ENCODE measurements at places on chromosomes 3 and 15.
A peak's percentile ranks its signal among the peaks of the same experiment; 100 is the strongest.

DNA sequence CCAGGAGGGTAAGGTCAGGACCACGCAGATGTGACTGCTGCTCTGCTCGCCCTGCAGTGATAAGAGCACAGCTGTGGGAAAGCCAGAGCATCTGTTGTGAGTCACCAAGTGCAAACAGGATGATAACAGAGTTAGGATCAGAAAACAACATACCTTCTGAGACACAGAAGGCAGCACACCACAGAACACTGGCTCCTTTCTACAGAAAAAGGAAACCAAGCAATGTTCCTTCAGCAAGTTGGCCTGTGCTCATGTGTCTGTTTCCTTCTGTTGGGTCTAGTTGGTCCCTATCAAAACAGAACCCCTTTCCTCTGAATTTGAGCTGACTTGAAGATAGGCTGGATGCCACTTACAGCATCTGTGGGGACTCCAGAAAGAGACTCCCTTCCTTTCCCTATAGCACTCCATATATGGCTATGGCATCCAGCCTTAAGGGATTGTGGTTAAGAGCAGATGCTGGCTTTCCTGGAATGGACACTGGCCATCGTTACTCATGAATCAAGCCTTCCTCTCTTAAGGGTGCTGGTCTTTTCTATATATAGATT, 440.7 kb upstream of the THBS1 start:
- no peak for DNase-seq

- no peak for DNase-seq
Observed at GRCh38 chr3:52055537-52056351, 627 bp downstream of the DUSP7 start.

GRCh38 chr3:31173118-31173718, 278.8 kb upstream of the GADL1 start:
- no peak for DNase-seq

DNA sequence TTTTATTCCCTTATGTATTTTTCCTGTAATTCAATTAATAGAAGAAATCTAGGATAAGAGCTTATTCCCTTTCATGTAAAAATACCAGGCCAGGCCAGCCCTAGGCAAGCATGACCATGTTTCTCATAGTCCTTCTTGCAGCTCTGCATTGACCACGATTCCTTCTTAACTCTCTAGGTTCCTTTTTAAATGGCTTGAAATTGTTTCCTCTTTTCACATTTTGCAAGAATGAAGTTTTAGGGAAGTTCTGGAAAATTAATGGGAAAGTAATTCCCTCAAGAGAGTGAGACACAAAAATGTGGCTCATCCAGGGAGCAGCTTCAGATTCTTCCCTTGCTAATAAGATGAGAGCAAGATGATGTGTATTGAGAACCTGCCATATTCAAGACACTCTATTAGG, 116.5 kb upstream of the FGF7 start:
- no peak for DNase-seq

- no peak for DNase-seq
Observed at GRCh38 chr3:119741657-119742590, 39.1 kb downstream of the CFAP91 start.

DNA sequence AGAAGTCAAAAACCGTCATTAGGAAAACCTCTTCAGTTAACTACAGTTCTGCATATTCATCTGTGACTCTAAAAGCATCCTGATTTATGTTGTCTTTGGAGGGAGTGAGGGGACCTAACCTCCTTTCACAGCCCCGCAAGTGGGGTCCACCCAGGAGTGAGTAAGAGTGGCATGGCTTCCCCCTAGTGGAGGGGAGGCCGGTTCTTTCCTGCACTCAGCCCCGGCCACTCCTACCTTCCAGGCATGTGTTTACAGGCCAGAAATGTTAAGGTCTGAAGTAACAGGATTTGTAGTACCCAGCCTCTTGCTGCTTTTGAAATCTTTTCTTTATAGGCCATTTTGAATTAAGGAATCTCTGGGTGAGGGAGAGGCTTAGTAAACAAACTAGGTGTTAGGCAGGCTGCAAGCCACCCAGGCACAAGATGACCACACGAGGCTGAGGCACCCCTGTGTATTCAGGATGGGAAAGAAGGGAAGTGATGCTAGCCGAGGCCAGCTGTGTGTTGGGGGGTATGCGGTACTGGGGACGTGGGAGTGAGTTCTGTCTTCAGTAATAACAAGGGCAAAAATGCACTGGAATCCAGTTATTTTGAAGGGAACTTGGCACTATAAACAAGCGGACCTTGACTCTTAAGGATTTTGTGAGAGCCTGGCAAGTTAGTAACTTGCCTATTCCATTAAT, 50.5 kb downstream of the CTDSPL start:
- no peak for DNase-seq

- no peak for DNase-seq
Observed at GRCh38 chr15:70867911-70868467, 14.0 kb upstream of the LARP6 start.

- DNase-seq: no peak
Observed at GRCh38 chr3:112013784-112014143, 15.0 kb downstream of the TAGLN3 start.

- DNase-seq: no peak
Observed at GRCh38 chr15:52153900-52154895, 37.0 kb downstream of the GNB5 start.

GRCh38 chr3:39135170-39135805, 18.1 kb downstream of the CSRNP1 start:
- DNase-seq: no peak

GRCh38 chr15:56496635-56497034, 31.7 kb upstream of the MNS1 start:
- peak; percentile 77 for DNase-seq

- no peak for DNase-seq
Observed at GRCh38 chr15:77819048-77819850, 186.5 kb upstream of the LINGO1 start.

DNA sequence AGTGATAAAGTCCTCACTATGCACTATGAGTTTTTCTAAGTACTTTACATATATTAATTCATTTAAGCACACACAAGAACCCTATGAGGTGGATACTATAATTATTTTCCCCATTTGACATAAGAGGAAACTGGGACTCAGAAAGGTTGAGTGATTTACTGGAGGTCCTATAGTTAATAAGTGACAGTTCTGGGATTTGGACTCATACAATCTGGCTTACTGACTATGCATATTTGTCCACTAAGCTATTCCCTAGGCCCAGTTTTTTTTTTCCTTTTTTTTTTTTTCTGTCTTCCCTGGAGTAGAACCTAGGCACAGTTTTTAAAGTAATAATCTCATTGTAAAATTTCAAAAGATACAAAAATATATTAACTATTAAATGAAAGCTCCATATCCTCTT, 6.3 kb upstream of the RTP2 start:
- DNase-seq: no peak

- DNase-seq: no peak
Observed at GRCh38 chr15:65949011-65949410, 79.7 kb downstream of the RAB11A start.

DNA sequence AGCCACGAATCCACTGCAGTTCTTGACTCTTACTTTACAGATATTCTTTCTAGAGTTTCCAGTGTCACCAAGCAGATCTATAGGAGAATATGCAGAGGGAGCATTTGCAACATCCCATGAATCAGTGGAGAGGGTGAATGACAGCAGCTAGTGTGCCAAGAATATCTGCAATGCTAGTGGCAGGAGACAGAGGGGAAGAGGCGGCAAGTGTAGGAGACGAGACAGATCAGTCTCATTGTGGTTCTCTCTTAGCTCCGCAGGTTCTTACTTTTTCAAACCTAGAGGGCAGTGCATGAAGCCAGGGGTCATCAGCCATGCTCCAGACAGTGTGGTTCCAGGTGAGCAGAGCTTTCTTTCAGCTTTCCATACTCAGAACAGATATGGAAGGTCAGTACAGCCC, 744 bp downstream of the ZNF619 start:
- DNase-seq: no peak

DNA sequence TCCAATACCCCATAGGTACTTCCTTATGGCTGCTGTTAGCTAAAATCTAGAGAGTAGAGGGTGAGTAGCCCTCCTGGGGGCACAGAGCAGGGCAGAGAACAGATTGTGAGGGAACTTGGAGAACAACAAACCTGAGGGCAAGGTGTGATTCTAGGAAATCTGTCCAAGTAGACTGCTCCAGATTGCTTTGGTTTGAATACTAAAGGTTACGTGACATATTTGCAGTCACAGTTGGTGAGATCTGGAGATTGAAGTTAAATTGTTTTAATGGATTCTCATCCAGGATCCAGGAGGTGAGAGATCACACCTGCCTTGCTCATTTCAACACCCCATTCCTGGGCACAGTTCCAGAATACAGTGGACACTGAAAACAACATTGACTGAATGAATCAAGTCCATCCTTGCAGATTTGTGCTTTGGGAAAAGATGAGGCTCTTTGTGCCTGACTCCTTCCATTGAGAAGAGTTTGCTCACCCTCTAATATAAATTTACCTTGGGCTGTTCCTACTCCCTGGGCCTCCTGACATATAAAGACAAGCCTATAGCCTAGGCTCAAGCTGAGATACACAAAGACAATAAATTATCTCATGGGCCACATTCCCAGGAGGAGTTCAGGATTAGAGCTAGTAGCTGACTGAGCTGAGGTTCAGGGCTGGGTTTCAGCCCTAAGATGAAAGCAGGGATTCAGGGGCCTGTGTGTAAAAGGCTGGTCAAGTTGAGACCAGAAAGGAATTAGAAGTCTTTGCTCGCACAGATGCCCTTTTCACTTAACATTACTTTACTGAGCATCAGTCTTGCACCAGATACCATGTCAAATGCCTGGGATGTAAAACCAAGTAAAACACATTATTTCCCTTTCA, 400.9 kb upstream of the MCTP2 start:
- no peak for DNase-seq

GRCh38 chr15:86483936-86484335, 404.3 kb downstream of the AGBL1 start:
- no peak for DNase-seq

DNA sequence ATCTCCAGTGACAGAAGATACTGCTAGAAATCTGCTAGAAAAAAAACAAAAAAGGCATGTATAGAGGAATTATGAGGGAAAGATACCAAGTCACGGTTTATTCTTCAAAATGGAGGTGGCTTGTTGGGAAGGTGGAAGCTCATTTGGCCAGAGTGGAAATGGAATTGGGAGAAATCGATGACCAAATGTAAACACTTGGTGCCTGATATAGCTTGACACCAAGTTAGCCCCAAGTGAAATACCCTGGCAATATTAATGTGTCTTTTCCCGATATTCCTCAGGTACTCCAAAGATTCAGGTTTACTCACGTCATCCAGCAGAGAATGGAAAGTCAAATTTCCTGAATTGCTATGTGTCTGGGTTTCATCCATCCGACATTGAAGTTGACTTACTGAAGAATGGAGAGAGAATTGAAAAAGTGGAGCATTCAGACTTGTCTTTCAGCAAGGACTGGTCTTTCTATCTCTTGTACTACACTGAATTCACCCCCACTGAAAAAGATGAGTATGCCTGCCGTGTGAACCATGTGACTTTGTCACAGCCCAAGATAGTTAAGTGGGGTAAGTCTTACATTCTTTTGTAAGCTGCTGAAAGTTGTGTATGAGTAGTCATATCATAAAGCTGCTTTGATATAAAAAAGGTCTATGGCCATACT, 4.0 kb downstream of the B2M start:
- no peak for DNase-seq

- no peak for DNase-seq
Observed at GRCh38 chr3:72116226-72116625, 331.3 kb upstream of the PROK2 start.

GRCh38 chr15:43465100-43465499, 27.9 kb downstream of the TP53BP1 start:
- DNase-seq: no peak

- DNase-seq: no peak
Observed at GRCh38 chr3:52290596-52291507, 3.2 kb downstream of the GLYCTK start.

GRCh38 chr3:135898774-135899173, 66.8 kb upstream of the PPP2R3A start:
- no peak for DNase-seq

GRCh38 chr3:152574461-152575079, 260.4 kb upstream of the P2RY1 start:
- no peak for DNase-seq

- no peak for DNase-seq
Observed at GRCh38 chr15:34653992-34654391, 70.5 kb upstream of the GOLGA8B start.

DNA sequence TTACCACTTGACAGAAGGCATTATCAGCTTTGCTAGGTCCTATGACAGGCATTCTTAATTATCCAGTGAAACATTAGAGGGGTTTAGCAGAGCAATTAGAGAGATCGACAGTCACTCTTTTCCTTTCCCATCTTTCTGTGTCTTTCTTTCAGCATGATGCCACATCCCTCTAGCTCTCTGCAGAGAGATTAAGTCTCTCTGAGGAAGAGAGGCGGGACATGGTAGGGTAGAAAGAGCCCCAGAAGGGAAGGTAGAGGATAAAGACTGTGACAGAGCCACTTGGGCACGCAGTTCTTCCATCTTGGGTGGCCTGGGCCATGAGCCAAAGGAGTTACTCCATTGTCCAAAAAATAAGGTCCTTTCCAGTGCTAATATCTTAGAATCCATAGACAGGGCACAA, 55.8 kb downstream of the HHLA2 start:
- DNase-seq: no peak

- DNase-seq: peak; percentile 18
Observed at GRCh38 chr15:68700455-68701123, 120.1 kb downstream of the ANP32A start.

DNA sequence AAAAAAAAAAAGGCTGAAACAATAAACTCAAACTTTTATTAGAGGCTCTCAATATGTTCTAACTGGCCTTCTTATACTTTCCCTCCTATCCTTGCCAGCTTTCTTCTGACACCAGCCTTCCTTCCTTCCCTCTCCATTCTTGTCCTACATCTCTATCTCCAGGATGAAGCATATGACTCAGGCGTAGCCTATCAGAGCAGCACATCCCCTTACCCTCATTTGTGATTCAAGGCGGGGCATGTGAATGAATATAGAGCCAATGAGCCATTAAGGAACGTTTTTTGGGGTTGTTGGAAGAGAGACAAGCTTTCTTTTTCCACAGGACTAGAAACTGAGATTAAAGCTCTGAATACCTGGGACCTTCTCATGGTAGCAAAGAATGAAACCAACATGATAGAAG, 25.1 kb upstream of the KCNMB3 start:
- no peak for DNase-seq

GRCh38 chr3:75332794-75333193, 331.3 kb upstream of the FRG2C start:
- DNase-seq: no peak

GRCh38 chr3:33184863-33185262, 33.7 kb downstream of the SUSD5 start:
- no peak for DNase-seq

GRCh38 chr3:7428206-7428718, 567.3 kb downstream of the GRM7 start:
- no peak for DNase-seq

- DNase-seq: no peak
Observed at GRCh38 chr3:134453631-134454030, 32.2 kb downstream of the ANAPC13 start.

GRCh38 chr15:68640791-68641331, 62.1 kb downstream of the CORO2B start:
- no peak for DNase-seq

- DNase-seq: no peak
Observed at GRCh38 chr15:76177491-76178040, 117.8 kb downstream of the TMEM266 start.

- no peak for DNase-seq
Observed at GRCh38 chr3:138769616-138770015, 65.1 kb downstream of the PIK3CB start.
